ENCODE measurements at places on chromosomes 12 and 14. TPM values are rescaled to one million over a fixed set of nuclear protein-coding genes. Genes with fewer than 3 reads are reported as not detected.

The REP15 gene
- total RNA-seq: 0.36 TPM

DNA sequence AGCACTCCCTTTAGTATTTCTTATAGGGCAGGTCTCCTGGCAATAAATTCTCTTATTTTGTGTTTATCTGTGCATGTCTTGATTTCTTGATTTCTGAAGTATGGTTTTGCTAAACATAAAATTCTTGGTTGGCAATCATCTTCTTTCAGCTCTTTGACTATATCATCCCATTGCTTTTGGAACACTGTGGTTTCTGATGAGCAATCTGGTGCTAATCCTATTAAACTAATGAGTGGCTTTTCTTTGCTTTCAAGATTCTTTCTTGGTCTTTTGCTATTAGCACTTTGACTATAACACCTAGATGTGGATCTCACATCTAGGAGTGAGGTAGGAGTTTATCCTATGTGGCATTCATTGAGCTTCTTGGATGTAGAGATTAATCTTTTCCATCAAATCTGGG is 120.7 kb upstream of the MED13L start:
- ATAC-seq: no peak

GRCh38 chr14:61281186-61281947 is at the start of gene TMEM30B:
Gene TMEM30B (minus strand): TSS chr14:61281338. CDS start chr14:61281147, 191 bp downstream.
- no peak for ATAC-seq

GRCh38 chr14:89186856-89187376 is 230.1 kb downstream of the FOXN3 start:
- ATAC-seq: no peak

GRCh38 chr12:122194804-122195203 is 8.7 kb upstream of the B3GNT4 start:
- no peak for ATAC-seq

DNA sequence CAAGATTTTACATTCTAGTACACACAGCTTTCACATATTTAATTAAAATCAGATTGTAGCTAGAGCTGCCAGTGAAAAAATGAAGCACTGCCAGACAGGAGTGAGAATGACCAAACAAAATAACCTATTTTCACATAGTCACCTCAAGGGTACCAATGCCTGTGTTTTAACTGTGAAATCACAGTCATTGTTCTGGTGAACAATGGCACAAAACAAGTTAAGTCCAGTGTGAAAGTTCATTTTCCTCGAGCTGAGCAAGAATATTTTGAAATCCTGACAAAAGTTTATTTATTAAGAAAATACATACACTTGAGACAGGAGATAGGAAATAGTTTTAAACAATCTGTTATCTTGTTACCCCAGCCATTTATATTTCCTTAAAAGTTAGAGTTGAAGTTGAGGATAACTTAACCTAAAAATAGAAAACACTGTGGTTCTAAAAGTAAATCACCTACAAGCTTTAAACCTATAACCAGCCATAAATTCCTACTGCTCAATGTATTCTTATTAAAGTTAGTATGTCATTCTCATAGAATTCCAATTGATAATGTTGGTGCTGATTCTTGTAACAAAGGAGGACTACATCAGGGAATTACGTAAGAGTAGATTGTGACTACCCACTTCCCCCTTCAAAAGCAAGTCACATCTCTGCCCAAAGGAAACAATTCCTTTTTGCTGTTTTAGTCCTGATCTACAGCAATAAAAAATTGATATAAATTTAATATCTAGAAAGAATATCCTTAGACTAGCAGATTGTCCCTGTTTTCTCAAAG is 15.9 kb downstream of the DENND5B start:
- no peak for ATAC-seq

- no peak for ATAC-seq
Measured at GRCh38 chr14:38226366-38226765, 18.7 kb downstream of the SSTR1 start.

The PPFIA2 gene
- 8.0 TPM for total RNA-seq

The FGF23 gene
- total RNA-seq: 0.46 TPM

- ATAC-seq: no peak
Measured at GRCh38 chr14:76780875-76781647, 19.8 kb downstream of the VASH1 start.

DNA sequence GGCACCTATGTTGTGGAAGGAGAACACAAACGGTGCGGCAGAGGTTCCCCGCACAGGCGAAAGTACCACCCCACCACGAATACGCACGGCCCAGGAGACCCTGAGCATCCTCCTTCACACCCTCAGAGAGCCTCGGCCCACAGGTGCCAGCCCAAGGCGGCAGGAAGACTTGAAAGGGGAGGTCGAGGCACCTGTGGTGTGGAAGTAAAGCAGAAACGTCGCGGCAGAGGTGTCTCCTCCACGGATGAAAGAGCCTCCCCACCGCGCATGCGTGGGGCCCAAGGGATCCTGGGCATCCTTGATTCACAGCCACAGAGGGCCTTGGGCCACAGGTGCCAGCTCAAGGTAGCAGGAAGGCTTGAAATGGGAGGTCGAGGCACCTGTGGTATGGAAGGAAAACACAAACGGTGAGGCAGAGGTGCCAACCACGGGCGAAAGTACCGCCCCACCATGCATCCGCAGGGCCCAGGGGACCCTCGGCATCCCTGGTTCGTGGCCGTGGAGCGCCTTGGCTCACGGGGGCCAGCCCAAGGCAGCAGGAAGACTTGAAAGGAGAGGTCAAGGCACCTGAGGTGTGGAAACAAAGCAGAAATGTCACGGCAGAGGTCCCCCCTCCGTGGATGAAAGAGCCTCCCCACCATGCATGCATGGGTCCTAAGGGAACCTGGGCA is 380.1 kb downstream of the ALG10 start:
- no peak for ATAC-seq

DNA sequence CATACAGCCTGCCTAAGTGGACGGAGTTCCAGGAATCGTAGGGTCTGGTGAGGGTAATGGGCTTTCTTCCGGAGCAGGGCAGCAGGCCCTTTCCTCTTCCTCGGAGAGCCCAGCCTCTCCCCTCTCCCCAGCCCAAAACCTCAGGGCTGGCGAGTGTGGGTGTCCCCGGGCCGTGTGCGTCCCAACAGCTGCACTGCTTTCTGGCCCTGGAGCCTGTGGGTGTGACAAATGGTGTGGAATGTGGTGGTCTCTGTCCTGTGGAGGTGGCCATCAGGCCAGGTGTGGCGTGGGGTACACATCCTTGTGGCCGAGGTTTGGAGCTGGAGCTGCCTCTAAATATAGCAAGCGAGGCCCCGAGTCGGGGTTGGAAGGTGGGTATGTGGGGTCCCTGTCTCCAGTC is 8.5 kb downstream of the ORAI1 start:
- no peak for ATAC-seq

GRCh38 chr14:33755358-33755757 is 195.5 kb downstream of the EGLN3 start:
- ATAC-seq: no peak
